Renal cortex interstitium (tissue), 15 donors: ENCODE measurements at places on chromosomes 7 and 10. TPM values are rescaled to one million over a fixed set of nuclear protein-coding genes. Genes with fewer than 3 reads are reported as not detected.

VIPR2 gene
- polyA plus RNA-seq, result 3.0 TPM

SSC4D gene
- polyA plus RNA-seq, result 5.5 TPM

TSPAN33 gene
- 69.0 TPM for polyA plus RNA-seq

LRRD1 gene
- 0.50 TPM for polyA plus RNA-seq

MKLN1 gene
- 37.8 TPM for polyA plus RNA-seq

SOSTDC1 gene
- 45.8 TPM for polyA plus RNA-seq

PRPS1L1 gene
- polyA plus RNA-seq, result not detected

NKX6-2 gene
- polyA plus RNA-seq, result 7.3 TPM

FGFBP3 gene
- polyA plus RNA-seq, result 3.6 TPM

ITIH5 gene
- polyA plus RNA-seq, result 24.6 TPM

ADGRA1 gene
- 1.4 TPM for polyA plus RNA-seq

PON1 gene
- polyA plus RNA-seq, result 0.34 TPM

TMEM26 gene
- 9.2 TPM for polyA plus RNA-seq

MSS51 gene
- 5.0 TPM for polyA plus RNA-seq

AQP1 gene
- 225 TPM for polyA plus RNA-seq
